ENCODE measurements at places on chromosomes 2 and 18. TPM values are rescaled to one million over a fixed set of nuclear protein-coding genes. Genes with fewer than 3 reads are reported as not detected.

The SERPINB4 gene
- total RNA-seq = not detected

The CHRND gene
- total RNA-seq = not detected

The TXNL4A gene
- total RNA-seq = 135 TPM

The KCTD1 gene
- 46.6 TPM for total RNA-seq

The WDSUB1 gene
- total RNA-seq = 5.7 TPM

The HSPE1 gene
- total RNA-seq = 292 TPM

The CCDC121 gene
- 0.81 TPM for total RNA-seq

The TRIM54 gene
- total RNA-seq = not detected

The CCDC74B gene
- total RNA-seq = 9.7 TPM

The LCT gene
- total RNA-seq = not detected

The REG3G gene
- not detected for total RNA-seq

The RGPD6 gene
- 12.6 TPM for total RNA-seq

The NUP35 gene
- total RNA-seq = 30.9 TPM
